Activated naive CD8-positive, alpha-beta T cell treated with anti-CD3 and anti-CD28 coated beads for 36 hours (primary cell): ENCODE measurements at places on chromosomes 11 and 22.

DNA sequence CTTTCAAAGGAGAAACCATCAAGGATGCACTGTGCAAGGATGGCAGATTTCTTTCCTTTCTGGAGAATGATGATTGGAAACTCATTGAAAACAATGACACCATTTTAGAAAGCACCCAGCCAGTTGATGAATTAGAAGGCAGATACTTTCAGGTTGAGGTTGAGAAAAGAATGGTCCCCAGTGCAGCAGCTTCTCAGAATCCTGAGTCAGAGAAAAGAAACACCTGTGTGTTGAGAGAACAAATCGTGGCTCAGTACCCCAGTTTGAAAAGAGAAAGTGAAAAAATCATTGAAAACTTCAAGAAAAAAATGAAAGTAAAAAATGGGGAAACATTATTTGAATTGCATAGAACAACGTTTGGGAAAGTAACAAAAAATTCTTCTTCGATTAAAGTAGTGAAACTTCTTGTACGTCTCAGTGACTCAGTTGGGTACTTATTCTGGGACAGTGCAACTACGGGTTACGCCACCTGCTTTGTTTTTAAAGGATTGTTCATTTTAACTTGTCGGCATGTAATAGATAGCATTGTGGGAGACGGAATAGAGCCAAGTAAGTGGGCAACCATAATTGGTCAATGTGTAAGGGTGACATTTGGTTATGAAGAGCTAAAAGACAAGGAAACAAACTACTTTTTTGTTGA, 9.8 kb downstream of the FAM111A start:
- DNase-seq, result no peak

GRCh38 chr11:117230999-117231841, 653 bp downstream of the PCSK7 start:
- DNase-seq, result no peak

DNA sequence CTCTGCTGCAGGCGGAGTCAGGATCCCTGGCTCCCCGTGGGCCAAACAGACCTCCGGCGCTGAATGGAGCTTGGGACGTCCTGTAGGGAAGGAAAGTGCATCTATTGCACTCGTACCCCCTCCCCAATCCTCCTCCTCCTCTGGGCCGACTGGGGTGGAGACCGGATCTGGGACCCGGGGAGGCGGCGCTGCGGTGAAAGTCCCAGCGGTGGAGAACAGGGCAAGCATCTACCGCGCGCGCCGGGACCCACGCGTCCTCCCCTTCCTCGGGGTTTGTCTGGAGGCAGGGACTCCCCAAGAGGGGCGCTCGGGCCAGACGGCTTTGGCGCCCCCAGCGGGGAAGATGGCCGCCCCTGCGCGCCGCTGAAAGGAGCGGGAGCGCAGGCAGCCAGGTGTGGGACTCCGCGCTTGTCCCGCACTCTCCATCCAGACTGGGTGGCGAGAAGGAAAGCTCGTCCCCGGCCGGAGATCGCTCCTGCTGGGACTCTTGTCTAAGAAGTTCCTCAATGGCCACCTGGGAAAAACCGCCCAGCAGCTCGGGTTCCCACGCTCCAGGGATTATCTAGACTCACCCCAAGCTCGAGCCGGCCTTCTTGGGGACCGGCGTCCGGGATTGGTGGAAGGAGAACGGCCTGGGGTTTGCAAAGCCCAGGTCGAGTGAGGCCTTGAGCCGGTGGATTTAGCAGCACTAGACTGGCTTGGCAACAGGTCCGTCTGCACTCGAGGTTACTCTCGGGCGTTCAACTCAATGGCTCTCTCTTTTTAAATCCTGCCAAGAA, 718 bp downstream of the FADS2 start:
- DNase-seq, result peak; percentile 65

DNA sequence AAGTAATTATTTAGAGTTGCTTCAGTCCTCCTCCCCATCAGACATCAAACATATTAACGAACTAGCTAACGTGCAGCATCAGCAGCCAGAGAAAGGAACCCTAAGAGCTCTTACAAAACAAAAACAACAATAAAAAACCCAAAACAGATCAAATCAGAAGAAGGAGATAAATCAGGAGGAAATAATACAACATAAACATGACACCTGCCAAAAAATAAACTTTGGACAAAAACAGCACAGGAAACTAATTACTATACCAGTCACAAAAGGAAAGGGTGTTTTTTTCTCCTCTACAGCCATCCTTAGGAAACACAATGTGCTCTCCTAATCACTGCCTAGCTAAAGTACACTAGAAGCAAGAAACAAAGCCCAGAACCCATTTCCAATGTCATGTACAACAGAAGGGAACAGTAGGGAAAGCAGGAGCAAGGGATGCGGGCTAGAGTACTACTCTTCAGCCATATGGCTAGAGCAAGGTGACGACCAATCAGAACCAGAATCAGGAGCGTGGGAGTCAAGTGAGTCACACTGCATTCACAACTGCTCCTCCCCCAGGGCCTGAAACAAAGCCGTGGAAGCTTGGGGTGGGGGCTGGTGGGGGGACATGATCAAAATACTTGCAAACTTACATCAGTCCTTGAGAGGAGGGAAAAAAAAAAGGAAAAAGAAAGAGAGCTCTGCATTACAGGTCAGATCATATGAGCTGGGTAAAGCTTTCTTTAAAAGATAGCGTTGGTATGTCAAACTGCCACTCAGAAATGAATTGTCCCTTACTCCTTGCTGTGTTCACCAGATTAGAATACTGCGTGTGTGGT, 60.4 kb downstream of the LARGE2 start:
- DNase-seq, result peak; percentile 16

DNA sequence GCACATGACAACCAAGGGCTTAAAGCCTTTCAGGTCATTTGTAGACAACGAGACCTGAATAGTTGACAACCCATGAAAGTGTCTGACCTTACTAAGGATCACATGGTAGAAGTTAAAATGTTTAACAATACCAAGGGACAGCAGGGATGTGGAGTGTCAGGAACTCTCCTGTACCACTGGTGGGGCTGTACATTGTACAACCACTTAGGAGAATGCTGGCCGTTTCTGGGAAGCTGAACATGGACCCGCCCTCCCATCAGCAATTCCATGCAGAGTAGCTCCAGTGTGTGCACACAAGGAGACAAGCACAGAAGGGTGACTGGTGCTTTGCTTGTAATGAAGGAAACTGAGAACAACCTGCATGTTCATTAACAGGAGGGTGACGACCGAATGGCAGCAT, 162.9 kb downstream of the MPPED1 start:
- no peak for DNase-seq

GRCh38 chr11:90805172-90805571, 582.3 kb upstream of the CHORDC1 start:
- DNase-seq, result no peak

DNA sequence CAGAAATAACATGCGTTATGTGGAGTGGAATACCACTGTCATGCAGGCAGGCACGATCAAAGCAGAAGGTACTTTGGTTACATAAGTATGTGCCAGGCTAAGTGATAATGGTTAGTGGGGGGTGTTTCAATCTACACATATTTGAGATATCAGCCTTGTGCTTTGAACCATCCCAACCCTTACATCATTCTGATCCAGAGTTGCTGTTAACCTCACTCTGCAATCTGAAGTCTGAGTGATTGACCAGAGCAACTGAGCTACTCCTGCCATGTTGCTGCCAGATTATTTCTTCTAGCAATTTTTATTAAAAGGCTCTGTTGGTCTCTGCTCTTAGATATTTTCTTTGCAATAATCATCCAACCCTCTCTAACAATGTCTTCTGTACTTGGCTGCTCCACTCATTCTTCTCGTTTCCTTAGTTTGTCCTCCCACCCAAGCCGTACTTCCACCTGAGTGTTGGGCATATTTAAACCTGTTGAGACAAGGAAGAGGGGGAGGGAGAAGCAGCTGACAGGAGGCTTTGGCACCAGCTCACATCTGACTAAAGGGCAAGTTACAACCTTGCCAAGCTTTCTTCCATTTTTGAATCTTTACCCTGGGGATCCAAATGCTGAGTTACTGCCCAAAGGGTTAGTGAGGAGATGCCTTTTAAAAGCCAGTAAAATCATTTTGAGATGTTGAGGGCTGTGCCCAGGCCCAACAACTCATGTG, 114.1 kb upstream of the SESN3 start:
- DNase-seq, result no peak

DNA sequence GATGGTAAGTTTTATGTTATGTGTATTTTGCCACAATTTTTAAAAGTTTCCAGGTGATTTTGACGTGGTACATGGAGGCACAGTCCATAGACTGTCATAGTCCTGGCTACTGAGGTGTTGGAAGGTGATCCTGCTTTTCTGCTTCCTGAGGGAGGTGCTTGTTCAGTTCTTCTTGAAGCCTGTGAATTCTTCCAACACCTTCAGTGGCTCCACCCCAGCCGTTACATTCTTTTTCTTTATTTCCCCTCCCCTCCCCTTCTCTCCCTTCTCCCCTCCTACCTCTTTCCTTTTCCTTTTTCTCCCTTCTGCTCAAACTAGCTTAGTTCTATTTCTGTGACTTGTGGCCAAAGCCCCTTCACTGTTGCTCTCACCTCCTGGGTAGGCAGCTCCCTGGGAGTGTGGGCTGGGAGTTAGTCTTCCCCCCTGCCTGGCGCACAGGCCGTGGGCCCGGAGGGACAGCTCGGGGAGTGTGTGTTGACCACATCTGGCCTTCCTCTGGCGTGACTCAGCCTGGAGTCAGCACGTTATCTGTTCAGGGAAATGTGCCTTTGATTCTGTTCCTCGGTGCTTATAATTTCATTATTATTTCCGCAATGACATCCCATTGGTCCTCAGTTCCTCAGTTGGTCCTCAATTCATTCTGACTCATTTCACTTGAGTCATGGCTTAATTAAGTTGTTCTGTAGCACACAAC, 566.2 kb downstream of the TBC1D22A start:
- DNase-seq, result no peak

- no peak for DNase-seq
Observed at GRCh38 chr22:32106930-32107329, 52.2 kb downstream of the C22orf42 start.

DNA sequence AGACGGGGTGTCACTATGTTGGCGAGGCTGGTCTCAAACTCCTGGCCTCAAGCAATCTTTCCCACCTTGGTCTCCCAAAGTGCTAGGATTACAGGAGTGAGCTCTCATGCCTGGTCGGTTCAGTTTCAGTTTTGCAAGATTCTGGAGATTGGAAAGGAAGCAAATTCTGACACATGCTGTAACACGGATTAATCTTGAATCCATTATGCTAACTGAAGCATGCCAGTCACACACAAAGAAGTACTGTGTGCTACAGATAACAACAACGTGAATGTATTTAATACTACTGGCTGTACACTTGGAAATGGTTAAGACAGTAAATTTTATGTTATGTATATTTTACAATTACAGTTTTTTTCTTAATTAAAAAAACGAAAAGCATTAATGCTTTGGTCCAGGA, 107.6 kb downstream of the MED15 start:
- no peak for DNase-seq

GRCh38 chr22:47230741-47231140, 468.3 kb downstream of the TBC1D22A start:
- DNase-seq, result no peak

- DNase-seq, result no peak
Observed at GRCh38 chr11:72045849-72046248, 34.5 kb downstream of the NUMA1 start.

DNA sequence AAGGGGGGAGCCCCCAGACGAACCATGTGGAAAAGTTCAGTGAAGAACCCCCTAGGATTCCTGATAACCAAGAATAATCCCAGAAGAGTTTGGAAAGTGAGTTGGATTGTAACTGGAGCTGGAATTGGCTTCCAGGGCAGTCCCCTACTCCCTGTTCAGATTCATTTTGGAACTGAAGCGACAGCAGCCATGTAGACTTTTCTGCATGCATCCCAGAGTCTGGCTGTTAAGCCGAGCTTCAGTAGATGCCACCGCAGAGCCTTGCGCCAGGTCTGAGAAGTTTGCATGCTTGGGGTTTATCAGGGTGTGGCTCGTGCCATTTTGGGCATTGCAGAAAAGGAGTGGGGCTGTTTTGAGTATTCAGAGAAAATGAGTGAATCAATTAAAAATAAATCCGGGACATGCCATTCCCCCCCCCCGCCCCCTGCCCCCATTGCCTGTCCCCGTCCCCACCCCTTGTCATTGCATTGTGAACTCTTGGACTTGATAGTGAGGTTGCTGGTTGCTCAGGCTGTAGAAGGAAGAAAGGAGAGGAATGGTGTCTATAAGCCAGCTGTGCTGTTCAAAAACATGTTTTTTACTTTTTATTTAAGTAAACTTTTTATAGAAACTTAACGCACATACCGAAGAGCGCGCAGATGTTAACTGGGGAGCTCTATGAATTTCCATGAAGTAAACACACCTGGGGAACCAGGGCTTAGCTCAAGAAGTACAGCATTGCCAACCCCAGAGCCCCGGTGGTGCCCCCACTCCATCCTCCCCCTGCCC, 71.2 kb downstream of the LDLRAD3 start:
- DNase-seq, result no peak

- DNase-seq, result no peak
Observed at GRCh38 chr11:134063124-134063495, 5.8 kb upstream of the JAM3 start.

GRCh38 chr22:35601743-35602615, 15.2 kb downstream of the MB start:
- no peak for DNase-seq

DNA sequence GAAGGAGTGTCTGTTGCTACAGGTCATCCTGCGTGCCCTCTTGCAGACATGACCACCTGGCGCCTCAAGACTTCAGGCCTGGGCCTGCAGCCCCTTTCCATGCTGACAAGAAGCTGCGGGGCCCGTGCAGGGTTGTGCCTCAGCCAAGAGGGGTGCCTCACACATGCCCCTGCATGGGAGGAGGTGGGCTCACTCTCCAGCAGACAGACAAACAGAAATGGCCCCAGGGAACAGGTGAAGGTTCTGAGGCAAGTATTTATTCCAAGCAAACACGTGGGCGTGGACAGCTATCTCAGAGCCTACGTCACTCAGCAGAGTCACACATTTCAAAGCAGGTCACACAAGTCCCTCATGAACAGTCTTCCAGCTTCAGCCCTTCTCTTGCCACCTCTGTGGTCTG, 5.9 kb upstream of the SYCE3 start:
- DNase-seq, result no peak

DNA sequence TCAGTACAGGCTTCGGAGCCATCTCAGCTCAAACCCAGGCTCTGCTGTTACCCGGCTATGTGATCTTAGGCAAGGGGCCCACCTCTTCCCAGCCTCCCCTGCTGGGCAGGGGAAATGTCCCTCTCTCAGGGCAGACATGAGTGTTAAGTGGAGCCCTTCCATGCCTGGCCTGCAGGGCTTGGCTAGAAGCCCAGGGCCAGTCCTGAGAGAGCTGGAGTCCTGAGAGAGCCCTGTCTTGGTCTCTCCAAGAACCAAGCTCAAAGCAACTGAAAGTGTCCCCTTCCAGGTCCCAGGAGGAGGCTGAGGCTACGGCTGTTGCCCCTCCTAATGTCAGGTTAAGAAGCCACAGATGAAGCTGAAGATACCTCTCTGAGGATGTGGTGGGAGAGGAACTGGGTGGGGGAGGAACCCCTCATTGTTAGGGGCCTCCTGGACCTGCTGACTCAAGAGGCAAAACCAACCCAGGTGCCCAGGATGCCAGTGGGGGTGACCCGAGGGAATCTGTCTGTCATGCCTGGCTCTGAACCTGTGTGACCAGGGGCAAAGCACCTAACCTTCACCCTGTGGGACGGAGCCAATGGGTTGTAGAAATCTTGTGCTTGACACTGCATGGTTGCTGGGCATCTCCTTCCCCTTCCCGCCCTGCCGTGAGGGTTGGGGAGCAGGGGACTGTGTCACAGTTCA, 4.2 kb downstream of the ZP1 start:
- DNase-seq, result no peak
